SK-N-DZ (cell line): ENCODE measurements at places on chromosomes 3 and 15.

GRCh38 chr15:50109076-50109987 is 9.7 kb downstream of the ATP8B4 start:
- DNase-seq, result no peak

DNA sequence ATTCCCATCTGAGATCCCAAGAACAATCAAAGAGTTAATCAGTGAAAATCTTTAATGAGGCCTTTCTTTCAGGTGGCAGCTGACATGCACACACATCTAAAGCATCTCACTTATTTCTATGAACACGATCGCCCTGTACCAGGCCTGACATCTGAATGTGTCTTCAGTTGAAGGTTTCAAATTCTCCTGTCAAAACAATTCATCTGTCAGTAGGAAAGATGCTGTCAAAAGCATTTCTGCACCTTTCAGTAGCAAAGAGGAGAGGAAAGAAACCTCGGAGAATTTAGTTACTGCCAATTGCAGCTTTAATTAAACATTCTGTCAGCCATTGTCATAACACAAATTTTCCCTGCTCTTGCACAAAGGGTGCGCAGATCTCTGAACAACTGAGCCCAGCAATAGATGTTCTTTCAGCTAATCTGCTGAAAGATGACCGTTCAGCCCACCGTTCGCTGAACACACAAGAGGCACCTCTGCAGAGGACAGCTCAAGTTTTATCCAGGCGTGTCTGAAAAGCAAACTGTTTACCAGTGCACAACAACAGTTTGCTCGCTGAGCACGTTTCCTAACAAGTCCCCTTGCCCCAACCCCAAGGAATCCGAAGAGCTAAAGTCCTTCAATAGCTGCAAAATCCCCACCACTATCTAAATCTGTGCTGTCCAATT is 34.1 kb downstream of the LRIG1 start:
- DNase-seq, result no peak

DNA sequence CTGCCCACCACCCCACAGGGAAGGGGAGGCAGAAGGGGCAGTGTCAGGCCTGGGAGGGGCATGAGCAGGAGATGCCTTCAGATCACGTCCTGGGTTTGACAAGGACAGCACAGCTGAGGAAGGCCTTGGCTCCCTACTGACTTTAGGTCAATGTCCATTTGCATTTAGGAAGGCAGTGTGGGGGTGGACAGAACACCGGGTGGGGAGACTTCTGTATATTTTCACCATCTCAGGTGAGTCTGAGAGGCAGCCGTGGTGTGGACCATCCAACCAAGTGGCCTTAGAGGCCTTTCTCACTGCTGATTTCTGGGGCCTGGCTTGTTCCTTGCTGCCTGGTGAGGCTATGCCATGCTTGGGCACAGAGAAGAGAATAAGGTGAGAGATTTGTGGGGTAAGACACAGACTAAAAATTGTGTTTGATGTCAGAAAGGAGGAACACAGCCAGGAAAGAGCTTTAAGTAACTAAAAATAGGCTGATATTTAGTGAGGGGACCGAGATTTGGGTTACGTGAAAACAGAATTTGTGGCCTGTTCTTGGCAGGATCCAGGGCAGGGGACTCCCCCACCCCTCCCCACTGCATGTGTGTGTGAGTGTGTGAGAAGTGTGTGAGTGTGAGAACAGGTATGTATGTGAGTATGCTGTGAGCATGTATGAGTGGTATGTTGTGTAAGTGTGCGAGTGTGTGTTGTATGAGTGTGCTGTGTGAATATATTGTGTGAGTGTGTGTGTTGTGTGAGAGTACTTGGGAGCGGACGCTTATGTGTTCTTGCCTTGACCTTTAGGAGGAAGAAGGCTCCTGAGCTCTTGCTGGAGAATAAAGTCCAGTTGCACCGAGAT is 11.8 kb upstream of the PLA2G4E start:
- no peak for DNase-seq

- no peak for DNase-seq
Measured at GRCh38 chr3:79351699-79352098, 416.1 kb downstream of the ROBO1 start.

- DNase-seq, result no peak
Measured at GRCh38 chr3:49610666-49611280, 56.5 kb downstream of the BSN start.

GRCh38 chr15:62552444-62552843 is 387.4 kb upstream of the C2CD4B start:
- no peak for DNase-seq

- DNase-seq, result peak; percentile 23
Measured at GRCh38 chr3:185820973-185821758, 3.7 kb downstream of the IGF2BP2 start.

DNA sequence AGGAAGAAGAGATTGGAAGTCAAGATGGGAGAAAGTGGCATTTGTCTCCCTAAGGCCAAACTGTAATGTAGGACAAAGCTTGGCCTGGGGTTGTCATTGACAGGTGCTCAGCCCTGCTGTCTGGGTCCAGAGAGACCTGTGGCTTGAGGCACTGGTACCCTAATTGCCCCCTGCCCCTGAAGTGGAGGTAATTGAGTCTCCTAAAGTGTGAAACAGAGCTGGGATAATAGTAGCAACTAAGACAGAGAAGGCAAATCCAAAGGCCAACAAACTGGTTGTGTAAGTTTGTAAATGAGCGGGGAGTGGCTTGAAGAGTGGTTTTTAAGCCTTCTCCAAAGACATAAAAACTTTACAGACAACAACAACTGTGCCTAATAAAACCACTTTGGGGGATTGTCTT is 264.2 kb upstream of the ROPN1 start:
- DNase-seq, result no peak

GRCh38 chr3:128182656-128183055 is 29.4 kb downstream of the EEFSEC start:
- DNase-seq, result no peak

- DNase-seq, result no peak
Measured at GRCh38 chr3:71310359-71310979, 273.1 kb downstream of the FOXP1 start.

GRCh38 chr15:30065025-30065801 is 17.5 kb upstream of the GOLGA8J start:
- no peak for DNase-seq

DNA sequence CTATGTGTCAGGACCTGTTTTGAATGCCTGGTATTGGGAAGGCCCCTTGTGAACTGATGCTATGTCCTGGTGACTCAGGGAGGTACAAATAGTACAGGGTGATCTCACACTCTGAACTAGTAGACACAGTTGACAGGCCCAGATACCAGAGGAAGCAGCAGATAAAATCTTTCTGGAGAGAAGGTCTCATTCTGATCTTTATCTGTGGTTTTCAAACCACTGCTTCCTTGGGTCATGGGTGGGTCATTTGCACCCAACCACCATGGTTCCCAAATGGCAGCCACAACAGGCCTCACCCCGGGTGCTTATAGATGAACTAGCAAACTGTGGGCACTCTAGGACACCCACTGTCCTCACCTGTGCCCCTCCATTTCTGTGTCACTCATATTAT is 43.4 kb downstream of the PXYLP1 start:
- no peak for DNase-seq

DNA sequence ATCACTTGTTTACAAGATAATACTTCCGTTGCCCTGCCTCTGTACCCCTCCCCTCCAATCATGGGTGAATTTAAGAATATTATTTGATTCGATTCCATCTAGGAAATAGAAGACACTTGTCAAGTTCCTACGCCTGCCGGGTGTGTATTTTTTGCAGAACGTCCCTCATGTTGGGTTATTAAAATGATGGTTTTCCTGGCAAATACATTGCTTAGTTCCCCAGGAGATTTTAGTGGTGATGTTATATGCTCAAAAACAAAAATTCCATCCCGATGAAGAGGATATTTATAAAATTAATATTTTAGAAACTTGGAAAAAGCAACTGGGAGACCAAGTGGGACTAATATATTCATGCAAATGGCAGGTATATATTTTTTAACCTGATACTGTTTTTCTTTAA is 548.4 kb downstream of the EDEM1 start:
- DNase-seq, result no peak

DNA sequence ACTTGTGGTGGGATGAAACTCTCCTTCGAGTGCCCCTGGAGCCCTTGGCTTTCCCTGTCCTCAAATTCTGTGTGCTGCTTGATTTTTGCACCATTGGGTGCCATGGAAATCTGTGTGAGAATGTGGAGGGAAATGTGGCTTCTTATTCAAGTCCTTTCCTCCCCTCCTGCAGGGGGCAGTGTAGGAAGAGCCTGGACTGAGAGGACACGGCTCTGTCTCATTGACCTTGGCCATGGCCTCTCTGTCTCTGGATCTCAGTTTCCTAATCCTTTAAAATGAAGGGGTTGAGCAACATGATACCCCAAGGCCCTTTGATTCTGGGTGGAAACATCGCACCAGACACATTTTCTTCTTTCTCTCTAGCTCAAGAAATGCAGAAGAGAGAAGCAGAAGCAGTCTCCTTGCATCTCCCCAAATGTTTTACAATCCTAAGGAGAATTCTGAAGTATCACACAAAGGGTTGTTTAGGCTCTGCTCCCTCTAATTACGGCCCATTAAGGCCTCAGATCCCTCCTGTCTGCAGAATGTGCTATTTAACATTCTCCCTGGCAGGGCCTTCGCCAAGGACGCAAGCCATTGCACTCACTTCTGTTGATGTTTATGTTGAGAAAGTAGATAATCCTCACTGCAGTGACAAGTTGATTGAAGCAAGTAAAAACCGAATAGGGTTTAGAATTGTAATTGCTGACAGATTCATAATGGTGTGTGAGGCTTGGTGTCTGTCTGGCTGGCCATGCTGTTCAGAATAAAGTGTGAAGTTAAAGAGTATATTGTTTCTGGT is 169.1 kb downstream of the TPRG1 start:
- peak; percentile 24 for DNase-seq

- peak; percentile 85 for DNase-seq
Measured at GRCh38 chr3:137647179-137647578, 116.9 kb upstream of the SOX14 start.

GRCh38 chr3:14235003-14235911 is 56.6 kb downstream of the LSM3 start:
- no peak for DNase-seq

- DNase-seq, result no peak
Measured at GRCh38 chr3:10017636-10018292, 8.5 kb upstream of the FANCD2 start.

GRCh38 chr15:47888385-47889100 is 171.2 kb downstream of the SEMA6D start:
- no peak for DNase-seq

- DNase-seq, result no peak
Measured at GRCh38 chr3:66639809-66640356, 139.1 kb upstream of the LRIG1 start.

GRCh38 chr15:90031231-90031791 is 30.2 kb downstream of the ZNF710 start:
- DNase-seq, result no peak

GRCh38 chr3:46252980-46253379 is 10.7 kb downstream of the CCR3 start:
- DNase-seq, result no peak

GRCh38 chr15:93250209-93250608 is 161.2 kb upstream of the RGMA start:
- DNase-seq, result no peak

- peak; percentile 55 for DNase-seq
Measured at GRCh38 chr3:196712514-196713413, 587 bp downstream of the PIGX start.

DNA sequence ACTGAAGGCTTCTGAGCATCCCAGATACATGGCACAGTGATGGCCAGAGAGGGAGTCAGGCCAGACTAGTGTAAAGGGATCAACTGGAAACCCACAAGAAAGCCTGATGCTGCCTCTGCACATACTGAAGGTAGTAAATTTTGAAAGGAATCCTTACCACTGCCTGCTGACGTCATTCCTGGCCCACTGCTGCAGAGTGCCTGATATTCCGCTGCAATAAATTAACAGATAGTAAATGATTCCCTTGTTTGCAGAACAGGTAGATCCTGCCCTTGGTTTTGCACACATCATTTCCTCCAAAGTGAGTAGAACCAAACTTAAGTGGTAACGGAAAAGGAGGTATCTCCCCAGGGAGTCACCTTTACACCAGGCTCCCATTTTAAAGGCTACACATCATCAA is 146.7 kb downstream of the FBN1 start:
- no peak for DNase-seq

- no peak for DNase-seq
Measured at GRCh38 chr3:151931171-151931570, 57.7 kb downstream of the SUCNR1 start.

GRCh38 chr3:50192689-50193141 is 1.3 kb downstream of the GNAT1 start:
- DNase-seq, result peak; percentile 68

DNA sequence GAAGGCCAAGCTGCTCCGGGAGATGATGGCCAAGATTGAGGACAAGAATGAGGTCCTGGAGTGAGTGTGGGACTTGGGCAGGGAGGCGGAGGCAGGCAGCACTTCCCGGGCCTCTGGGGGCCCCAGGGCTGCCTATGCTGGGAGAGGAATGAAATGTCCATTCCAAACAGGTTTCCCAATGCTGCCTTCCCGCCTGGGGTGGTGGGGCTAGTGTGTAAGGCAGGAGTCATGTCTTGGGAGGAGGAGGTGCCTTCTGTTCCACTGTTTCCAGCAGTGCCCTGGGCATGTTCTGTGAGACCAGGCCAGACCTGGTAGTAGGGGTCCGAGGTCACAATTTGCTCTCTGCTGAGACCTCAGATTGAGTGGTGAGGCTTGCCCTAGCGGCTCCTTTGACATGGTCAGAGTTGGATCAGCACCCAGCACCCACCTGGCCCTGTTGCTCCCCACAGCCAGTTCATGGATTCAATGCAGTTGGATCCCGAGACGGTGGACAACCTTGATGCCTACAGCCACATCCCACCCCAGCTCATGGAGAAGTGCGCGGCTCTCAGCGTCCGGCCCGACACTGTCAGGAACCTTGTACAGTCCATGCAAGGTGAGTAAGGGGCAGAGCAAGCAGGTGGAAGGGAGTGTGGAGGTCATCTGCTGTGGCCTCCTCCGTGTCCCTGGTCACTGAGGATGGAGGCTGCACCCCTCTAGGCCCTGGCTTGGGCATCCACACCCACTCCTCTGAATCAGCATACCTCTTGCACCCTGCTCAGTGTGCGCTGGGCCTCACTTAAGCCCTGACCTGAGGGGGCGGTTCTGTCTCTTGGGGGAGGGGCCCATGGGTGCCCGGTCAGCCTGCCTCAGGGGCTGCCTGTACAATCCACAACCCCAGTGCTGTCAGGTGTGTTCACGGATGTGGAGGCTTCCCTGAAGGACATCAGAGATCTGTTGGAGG is 27.3 kb downstream of the PTPN23 start:
- no peak for DNase-seq

DNA sequence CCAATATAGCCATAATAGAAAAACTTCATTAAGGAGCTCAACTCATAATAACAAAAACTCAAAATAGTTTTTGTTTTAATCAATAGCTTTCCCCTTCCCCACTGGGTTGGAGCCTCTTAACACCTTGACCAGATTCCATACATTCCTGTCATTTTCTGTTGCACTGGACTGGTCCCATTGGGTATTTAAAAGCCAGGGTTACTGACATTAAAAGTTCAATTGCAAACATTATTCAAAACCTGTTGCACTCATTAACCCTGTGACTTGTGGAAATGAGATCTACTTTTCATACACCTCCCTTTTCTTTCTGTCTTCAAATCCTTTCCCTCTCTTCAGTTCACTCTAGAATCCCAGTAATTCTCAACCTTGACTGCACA is 1.7 kb upstream of the HRG start:
- DNase-seq, result no peak

GRCh38 chr3:30496066-30496966 is 110.1 kb upstream of the TGFBR2 start:
- no peak for DNase-seq
